Stimulated activated CD8-positive, alpha-beta memory T cell treated with anti-CD3 and anti-CD28 coated beads, Interleukin-7, amount 100 ng/mL, for 24 hours (primary cell): ENCODE measurements at places on chromosomes 16 and 17.

DNA sequence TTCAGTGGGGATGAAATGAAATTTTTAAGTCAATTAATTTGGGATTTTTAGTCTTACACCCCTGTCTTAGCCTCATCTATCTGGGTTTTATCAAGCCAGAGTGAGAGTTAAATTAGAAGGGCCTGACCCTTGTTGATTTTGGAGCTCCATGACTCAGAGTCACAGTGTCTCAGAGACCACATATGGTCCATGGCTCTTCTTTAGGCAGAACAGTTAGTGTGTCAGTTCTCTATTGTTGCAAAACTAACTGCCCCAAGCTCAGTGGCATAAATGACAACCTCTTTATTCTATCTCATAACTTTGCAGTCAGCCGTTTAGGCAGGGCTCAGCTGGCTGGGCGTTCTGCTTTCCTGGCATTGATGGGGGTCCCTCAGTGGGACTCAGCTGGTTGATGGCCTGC, 44.7 kb downstream of the IRF8 start:
- DNase-seq = no peak

GRCh38 chr17:55272711-55273578, 8.2 kb downstream of the HLF start:
- DNase-seq = no peak

GRCh38 chr16:65770752-65771151, 595.7 kb upstream of the CDH5 start:
- DNase-seq = no peak

DNA sequence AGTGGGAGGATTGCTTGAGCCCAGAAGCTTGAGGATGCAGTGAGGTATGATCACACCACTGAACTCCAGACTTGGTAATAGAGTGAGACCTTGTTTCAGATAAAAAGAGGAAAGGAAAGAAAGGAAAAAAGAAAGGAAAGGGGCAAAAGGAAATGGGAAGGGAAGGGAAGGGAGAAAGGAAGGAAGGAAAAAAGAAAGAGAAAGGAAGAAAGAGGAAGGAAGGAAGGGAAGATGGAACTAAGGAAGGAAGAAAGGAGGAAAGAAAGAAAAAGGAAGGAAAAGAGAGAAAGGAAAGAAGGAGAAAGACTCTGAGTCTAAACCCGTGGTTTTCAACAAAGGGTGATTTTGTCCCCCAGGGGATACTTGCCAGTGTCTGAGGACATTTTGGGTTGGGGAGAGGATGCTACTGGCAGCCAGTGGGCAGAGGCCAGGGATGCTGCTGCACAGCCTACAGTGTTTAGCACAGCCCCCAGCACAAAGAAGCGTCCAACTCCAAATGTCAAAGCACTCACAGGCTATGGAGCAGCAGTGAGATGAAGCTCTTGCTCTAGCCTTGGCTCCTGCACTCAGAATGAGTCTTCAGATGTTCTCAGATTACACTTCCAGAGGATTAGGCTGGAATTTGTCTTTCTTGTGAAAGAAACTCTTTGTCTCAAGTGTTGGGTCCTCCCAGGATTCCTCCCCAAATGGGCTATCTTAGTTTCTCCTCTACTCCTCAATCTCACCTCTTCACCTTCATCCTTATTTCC, 64.2 kb downstream of the BMERB1 start:
- no peak for DNase-seq

DNA sequence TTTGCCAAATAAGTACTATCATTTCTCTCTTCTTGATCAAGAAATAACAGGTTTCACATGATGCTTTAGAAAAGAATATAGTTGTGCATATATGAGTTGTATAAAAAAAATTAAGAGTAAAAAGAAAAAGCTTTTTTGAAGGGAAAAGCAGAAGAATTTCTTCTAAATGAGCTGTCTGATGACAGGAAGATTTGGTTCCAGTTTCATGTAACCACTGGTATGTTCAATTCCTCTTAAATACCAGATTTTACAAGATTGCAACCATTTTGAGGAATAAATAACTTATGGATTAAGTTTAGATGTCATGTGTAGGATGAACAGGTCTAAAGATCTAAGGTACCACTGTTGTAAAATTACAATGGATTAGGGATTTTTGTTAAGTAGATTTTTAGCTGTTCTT, 45.0 kb downstream of the VMP1 start:
- DNase-seq = no peak

DNA sequence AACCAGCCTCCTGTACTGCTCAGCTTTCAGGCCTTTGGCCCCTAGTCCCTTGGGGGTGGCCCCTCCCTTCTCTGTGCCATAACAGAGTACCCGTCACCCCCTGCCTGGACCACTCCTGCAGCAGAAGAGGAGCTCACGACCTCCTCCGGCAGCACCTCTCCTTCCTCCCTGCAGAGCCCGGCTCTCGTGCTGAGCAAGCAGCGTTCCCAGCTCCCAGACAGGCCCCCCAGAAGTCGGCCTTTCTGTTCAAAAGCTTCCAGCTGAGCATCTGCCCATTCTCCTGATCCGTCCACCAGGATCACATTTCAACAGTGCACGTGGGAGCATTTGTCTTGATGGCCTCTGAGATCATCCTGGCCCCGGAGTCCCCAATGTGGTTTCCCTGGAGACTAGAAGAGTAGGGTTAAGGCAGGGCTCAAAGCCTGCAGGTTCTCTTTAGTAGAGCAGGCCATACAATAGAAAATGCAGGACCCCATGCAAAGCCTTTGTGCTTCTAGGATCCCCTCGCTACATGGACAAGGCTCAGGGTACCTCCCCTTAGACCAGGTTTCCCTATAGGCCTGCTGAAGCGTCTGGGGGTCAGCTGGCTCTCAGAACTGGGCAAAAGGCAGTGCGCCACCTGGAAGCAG, 35.6 kb downstream of the NLRC3 start:
- no peak for DNase-seq

GRCh38 chr17:14014657-14015056, 54.6 kb upstream of the COX10 start:
- no peak for DNase-seq

- DNase-seq = no peak
Observed at GRCh38 chr16:68397710-68398201, 50.6 kb downstream of the SMPD3 start.

DNA sequence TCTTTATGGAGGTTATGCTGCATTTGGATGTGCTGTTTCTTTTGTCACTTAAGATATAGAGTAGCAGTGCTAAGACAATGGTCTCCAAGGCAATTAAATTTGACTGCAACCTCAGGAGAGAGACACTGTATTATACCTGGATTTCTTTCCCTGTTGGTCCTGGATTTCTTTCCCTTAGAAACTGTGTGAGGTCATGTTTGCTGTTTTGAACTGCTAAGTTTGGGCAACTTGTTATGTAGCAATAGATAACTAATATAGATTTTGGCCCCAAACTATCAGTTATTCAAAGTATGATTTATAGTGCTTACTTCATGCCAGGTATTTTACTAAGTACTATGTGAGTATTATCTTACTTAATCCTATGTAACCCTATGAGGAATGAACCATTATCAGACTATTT, 458.4 kb downstream of the HS3ST3B1 start:
- DNase-seq = no peak

- no peak for DNase-seq
Observed at GRCh38 chr17:81409190-81409935, 14.1 kb downstream of the BAHCC1 start.

- DNase-seq = no peak
Observed at GRCh38 chr16:46573008-46573833, 48.0 kb downstream of the SHCBP1 start.

DNA sequence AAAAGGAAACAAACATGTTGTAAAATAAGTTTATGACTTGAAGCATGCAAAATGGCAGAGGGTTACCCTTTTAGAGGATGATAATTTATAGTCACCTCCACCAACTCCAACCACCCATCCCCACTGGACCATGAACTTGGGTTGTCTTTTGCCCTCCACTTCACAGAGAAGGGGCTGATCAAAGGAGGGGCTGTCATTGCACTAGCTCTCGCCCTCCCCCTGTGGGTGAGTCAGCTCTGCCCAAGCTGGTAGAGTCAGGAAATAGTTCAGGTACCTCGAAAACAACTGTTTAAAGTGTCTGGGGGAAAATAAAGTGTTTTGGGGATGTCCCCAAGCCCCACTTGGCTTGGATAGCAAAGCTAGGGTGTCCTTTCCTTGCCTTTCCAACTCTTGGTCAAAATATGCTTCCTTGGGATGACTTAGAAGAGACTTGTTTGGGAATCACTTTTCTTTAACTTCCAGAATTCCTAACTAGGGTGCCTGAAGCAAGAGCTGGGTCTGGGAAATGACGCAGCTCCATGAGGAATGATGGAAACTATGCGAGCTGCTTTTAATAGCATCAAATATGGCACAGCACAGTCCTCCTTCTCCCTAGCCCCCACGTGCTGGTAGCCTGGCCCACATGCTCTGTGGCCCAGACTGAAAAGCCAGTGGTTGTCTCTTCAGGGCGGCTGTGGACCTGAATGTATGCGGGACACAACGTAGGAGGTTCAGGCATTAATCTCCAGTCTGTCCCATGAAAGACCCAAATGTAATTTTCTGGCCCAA, 40.7 kb downstream of the TBX4 start:
- no peak for DNase-seq

- peak; percentile 20 for DNase-seq
Observed at GRCh38 chr17:49260011-49260816, 29.6 kb upstream of the PHOSPHO1 start.

- no peak for DNase-seq
Observed at GRCh38 chr16:11632455-11632939, 35.8 kb upstream of the SNN start.

GRCh38 chr17:61460796-61461585, 8.8 kb downstream of the TBX4 start:
- DNase-seq = no peak

DNA sequence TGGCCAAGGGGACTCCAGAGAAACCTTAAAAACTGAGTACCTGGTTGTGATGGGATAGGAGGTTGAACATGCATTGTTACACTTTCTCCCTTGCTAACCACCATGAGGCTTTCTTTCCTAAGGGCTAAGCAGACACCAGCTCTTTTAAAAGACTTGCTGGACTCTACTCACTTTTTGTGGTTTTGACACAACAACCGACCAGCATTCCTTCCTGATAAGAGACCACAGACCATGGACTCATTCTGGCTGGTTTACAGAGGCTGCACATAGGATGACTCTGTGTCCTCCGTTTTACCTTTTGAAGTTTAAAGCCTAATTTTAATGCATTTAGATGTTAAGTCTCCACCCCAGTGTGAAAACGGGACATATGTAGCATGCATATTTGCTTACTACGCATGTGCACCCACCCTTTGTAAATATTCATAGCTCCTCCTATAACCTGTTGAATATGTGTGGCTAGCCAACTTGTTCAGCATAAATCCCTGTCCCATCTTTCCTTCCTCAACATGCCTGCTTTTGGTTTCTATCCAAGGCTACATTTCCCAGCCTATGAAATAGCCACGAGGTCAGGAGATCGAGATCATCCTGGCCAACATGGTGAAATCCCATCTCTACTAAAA, 475.9 kb downstream of the GRIN2A start:
- no peak for DNase-seq

- DNase-seq = no peak
Observed at GRCh38 chr16:50594308-50595260, 46.4 kb downstream of the NKD1 start.

GRCh38 chr17:29778956-29779811, 150.8 kb downstream of the SSH2 start:
- peak; percentile 64 for DNase-seq

GRCh38 chr17:78390241-78391050, 12.0 kb downstream of the PGS1 start:
- no peak for DNase-seq

- no peak for DNase-seq
Observed at GRCh38 chr16:74768239-74768638, 6.4 kb downstream of the FA2H start.

DNA sequence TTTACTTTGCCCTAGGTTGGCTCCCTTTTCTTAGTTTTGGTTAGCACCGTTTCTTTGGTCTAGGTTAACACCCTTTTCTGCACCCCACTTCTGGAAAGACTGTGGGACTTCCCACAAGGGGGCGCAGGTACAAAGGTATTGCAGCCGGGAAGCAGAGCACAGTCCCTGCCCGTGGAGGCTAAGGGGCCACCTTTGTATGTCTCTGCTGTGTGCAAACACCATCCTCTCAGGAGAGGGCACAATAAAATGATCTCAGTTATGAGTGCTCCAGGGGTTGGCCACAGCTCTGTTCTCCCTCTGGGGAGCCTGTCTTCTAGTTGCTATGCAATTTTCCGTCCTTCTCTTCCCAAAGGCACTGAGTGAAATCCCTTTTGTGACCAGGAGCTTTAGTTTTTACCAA, 28.4 kb upstream of the TMC5 start:
- DNase-seq = peak; percentile 14

GRCh38 chr16:65574326-65574966, 452.6 kb upstream of the CDH11 start:
- DNase-seq = no peak

DNA sequence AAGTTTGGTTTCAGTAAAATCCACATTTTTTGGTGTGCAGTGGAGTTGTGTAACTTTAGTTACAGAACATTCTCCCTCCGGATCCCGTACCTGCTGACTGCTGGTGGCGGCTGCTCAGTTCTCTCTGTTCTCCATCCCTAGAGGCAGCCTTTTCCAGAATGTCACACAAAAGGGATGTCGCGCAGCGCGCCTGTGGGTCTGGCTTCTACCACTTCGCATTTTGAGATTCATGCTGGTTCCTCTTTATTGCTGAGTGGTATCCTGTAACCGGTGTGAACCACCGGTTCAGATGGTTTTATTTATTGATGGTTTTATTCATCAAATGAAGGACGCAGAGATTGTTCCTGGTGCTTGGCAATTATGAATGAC, 981 bp upstream of the CEP131 start:
- no peak for DNase-seq
